ENCODE measurements at places on chromosomes 1 and 21.

GRCh38 chr1:81312272-81312754 is 488.4 kb upstream of the ADGRL2 start:
- DNase-seq: no peak

DNA sequence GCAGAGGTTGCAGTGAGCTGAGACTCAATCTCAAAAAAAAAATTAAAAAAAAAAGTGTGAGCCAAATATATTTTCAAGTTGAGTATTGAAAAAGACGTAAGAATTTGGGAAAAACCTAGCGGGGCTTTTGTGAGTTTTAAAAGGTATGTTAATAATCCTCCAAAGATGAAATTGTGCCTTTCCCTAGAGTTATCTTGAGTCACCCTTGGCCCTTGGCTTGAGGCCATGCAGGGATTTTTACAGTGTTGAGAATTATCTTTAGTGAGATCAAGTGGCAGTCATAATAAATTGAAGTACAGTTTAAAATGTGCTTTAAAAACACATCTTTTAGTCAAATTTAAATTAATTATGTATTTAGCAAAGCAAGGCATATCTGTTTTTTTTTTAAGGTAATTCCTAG is 32.7 kb downstream of the PPP2R5A start:
- DNase-seq: no peak

DNA sequence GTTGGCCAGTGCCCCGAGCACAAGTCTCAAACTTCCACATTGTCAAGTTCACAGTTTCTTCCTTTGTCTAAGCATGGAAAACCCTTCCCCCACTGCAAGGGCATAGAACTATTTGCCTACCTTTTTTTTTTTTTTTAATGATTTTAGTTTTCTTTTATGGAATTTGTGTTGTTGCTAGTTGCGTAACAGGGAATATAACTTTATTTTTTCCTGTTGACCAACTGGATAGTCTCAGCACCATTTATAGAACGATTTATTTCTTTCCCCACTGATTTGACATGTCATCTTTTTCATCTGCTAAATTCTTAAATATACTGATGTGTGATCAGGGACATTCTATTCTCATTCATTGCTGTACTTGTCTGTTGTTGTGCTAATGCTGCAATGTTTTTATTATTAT is 83.0 kb downstream of the PEX14 start:
- DNase-seq: no peak

DNA sequence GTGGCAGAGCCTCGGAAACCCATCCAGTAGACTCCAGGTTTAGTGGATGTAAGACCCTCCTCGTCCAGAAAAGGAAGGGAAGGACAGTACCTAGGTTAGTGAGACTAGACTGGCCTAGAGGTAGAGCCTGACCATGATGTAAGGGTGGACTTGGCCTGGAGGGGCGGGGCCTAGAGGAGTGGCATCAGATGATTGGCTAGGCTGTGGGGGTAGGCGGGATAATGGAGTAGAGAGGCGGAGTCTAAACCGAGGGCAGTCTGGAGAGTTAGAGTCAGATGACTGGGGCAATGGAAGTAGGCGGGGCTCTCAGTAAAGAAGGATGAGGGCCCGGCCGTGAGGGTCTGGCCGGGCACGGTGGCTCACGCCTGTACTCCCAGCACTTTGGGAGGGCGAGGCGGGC is 70.1 kb downstream of the EPHB2 start:
- no peak for DNase-seq

DNA sequence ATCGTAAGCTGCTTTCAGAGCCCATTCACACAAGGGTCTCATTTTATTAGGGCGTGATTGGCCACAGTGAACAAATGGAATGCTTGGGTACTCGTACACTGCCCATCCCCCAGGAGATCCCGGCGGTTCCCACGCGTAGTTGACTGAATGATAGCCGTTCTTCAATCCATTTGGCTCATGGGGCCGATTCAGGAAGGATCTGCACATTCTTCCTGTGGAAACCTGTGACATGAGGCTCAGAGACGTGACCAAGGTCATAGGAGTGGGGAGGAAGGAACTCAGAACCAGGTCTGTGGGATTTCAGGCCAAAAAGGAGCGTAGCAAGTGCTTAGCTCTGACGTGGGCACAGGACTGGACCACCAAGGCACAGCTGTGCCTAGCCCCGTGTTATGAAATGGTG is 11.7 kb downstream of the ABCG1 start:
- DNase-seq: no peak

GRCh38 chr1:201552941-201553351 is 14.0 kb downstream of the NAV1 start:
- DNase-seq: no peak

GRCh38 chr1:76142771-76143540 is 68.4 kb downstream of the ST6GALNAC3 start:
- DNase-seq: no peak
